Activated CD8-positive, alpha-beta memory T cell treated with anti-CD3 and anti-CD28 coated beads for 24 hours (primary cell): ENCODE measurements at places on chromosomes 3 and 15.
A peak's percentile ranks its signal among the peaks of the same experiment; 100 is the strongest.

GRCh38 chr3:180989291-180990163 lies at the start of gene DNAJC19:
Gene DNAJC19, minus strand, starts transcription at chr3:180989736. Its CDS starts 134 bp downstream, at chr3:180989602.
- DNase-seq, result peak; percentile 92

GRCh38 chr3:107739227-107739626 lies 216.5 kb downstream of the BBX start:
- DNase-seq, result no peak

DNA sequence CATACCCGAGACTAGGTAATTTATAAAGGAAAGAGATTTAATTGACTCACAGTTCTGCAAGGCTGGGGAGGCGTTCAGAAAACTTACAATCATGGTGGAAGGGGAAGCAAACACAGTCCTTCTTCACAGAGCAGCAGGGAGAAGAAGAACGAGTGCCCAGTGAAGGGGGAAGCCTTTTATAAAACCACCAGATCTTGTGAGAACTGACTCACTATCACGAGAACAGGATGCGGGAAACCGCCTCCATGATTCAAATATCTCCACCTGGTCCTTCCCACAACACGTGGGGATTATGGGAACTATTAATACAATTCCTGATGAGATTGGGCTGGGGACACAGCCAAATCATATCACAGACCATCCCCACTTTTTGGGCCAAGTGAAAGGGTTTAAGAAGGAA lies 58.8 kb upstream of the CTXND1 start:
- no peak for DNase-seq

DNA sequence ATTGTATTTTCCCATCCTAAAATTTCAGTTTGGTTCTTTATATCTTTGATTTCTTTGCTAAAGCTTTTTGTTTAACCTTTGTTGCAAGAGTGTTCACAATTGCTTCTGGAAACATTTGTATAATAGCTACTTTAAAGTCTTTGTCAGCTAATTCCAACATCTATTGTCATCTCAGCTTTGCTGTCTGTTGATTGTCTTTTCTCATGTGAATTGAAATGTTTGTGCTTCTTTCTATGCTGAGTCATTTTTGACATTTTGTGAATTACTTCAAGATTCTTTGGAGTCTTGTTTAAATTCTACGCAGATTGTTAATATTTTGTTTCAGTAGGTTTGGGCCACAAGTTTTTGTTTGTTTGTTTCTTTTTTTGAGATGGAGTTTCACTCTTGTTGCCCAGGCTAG lies 73.2 kb downstream of the SUCNR1 start:
- DNase-seq, result no peak

DNA sequence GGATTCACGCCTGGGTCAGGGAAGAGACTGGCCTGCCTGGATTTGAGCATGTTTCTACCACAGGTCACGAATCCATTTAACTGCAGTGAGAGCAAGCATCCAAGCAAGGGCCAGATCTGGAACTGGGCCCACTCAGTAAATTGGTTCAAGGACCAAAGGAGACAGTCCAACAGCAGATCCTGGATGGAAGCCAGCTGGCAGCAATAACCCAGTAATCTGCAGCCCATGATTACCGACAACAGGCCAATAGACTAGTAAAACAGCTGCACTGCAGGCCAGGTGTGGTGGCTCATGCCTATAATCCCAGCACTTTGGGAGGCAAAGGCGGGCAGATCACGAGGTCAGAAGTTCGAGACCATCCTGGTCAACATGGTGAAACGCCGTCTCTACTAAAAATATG lies 11.8 kb downstream of the SAMD7 start:
- DNase-seq, result no peak

GRCh38 chr3:131690800-131691199 lies 188.0 kb upstream of the MRPL3 start:
- no peak for DNase-seq

GRCh38 chr3:187748050-187748481 lies 2.8 kb upstream of the BCL6 start:
- DNase-seq, result peak; percentile 98

GRCh38 chr15:52424856-52425431 lies 103.7 kb downstream of the MYO5A start:
- no peak for DNase-seq

- no peak for DNase-seq
Measured at GRCh38 chr3:162626172-162626571, 1129.6 kb downstream of the OTOL1 start.

GRCh38 chr3:39665441-39665840 lies 144.0 kb upstream of the MYRIP start:
- no peak for DNase-seq

GRCh38 chr15:89888214-89888804 lies 5.5 kb downstream of the AP3S2 start:
- DNase-seq, result no peak

DNA sequence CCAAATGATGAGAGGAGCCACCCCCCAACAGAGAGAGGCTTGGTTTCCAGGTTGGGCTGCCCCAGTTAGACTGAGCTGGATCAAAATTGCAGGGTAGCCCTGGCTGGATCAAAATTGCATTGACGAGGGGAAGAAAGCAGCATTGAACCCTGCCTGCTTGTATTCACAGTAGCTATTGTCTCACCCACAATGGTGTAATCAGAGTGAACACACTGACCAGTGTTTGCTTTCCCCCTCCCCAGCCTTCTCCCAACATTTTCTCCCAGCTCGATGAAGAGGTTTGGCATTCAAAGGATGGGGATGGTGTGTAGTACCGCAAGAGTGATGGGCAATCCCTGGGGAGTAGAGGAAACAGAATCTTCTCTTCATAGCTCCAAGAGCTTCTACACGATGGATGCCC lies 223.8 kb downstream of the ADAMTS9 start:
- no peak for DNase-seq

DNA sequence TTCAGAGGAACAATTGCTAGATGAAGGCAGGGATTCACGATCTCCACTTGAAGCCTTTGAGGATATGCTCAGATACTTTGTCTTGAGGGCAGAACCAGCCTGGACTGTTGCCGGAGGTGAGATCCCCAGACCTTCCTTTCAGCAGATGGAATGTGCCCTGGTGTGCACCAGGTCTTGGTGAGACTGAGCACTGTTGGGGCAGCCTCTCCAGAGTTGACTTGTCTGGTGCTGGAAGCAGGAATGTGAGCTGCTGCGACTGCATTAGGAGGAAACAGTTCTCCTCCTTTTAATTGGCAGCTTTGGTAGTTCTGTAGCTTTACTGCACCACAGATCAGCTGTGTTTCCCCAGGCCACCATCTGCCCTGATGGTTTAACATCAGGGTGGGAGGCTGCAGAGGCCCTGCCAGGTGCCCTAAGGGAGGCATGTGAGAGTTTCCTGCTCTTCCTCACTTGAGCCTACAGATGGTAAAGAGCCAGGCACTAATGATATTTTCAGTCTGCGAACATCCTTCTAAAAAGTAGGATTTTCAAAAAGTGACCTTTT lies 58.5 kb downstream of the CTDSPL start:
- no peak for DNase-seq

- DNase-seq, result no peak
Measured at GRCh38 chr3:131744765-131745164, 242.0 kb upstream of the MRPL3 start.

DNA sequence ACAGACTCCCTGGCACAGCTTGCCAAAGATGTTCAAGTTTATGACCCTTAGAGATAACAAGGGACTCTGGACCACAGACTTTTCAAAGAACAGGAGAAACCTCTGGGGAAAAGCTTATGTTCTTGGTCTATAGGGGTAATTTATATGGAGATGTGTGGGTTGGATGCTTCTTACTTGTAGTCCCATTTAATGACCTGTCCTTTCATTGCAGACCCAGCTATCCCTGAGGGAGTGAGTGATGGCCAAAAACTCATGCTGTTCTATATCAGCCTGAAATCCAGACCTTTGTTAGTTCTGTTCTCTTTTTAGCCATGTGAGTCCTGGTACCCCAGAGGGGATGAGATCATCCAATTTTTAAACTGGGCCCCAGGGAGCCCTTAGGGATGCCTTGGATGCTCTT lies 43.7 kb upstream of the MRPL3 start:
- no peak for DNase-seq

- no peak for DNase-seq
Measured at GRCh38 chr3:182632077-182632393, 161.3 kb upstream of the ATP11B start.

GRCh38 chr3:104323226-104323625 lies 1043.5 kb upstream of the ALCAM start:
- DNase-seq, result no peak
